CD4-positive, alpha-beta T cell treated with Interleukin-15 for 4 hours (primary cell): ENCODE measurements at places on chromosomes 12 and 14.

- no peak for DNase-seq
Measured at GRCh38 chr14:61765225-61765943, 3.2 kb downstream of the SNAPC1 start.

DNA sequence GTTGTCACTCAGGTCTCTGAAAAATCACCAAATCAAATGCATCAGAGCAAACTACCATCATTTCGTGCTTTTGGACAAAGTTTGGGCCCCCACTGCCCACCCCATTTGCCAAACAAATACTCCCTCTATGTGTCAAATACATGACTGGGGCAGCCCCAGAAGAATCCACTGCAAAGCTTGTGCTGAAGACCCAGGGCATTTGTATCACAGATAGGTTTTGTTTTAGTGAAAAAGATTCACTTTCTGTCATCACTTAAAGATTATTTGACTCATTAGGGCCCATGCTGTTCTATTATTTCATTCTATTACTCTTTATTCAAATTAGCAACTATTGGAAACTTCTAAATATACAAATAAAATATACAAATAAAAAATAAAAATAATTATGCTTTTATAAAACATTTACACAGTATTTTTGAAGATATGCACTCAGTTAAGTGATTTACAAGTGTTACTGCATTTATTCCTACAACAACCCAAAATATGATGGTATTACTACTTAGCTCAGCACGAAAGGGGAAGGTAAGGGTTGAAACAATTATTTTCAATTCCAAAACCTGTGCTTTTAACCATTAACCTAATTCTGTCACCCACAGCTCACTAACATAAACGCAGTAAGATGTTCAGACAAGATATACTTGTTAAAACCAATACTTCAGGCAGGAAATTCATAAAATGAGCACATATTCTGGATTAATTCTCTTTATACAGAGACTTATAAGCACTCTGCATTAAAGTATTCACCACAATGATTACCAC lies 36.5 kb downstream of the LRIG3 start:
- no peak for DNase-seq

DNA sequence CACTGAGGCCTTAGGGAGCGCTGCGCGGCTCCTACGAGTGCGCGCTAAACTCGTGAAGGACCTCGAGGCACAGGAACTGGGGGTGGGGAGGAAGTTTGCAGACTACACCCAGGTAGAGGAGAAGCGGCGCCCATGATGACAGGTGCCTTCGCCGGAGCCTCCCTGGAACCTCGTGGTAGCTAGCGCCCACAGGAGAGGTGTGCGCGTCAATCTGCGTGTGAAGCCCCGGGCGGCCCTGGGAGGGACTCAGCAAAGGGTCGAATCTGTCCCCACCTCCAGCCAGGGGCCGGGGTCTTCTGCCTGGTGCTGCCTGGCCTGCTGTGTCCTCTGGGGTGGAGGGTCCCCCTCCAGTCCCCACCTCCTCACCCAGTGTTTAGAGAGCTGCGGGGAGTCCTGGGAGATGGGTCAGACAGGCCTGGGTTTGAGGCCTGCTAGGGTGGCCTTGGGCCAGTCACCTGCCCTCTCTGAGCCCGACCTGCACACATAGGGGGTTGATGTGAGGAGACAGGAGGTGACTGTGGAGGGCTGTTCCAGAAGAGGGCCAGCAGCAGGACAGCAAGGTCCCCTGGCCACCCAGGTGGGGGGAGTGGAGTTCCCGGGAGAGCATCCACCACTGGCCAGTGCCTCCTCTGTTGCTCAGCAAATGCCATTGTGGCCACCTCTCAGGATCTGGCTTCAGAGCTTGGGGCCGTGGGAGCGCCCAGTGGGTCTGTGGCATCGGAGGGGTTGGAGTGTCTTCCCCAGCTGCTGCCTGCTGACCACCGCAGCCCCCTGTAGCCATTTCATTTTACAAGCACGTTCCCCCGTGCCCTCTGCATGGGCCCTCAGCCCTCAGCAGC lies 20.2 kb upstream of the KIF26A start:
- no peak for DNase-seq

DNA sequence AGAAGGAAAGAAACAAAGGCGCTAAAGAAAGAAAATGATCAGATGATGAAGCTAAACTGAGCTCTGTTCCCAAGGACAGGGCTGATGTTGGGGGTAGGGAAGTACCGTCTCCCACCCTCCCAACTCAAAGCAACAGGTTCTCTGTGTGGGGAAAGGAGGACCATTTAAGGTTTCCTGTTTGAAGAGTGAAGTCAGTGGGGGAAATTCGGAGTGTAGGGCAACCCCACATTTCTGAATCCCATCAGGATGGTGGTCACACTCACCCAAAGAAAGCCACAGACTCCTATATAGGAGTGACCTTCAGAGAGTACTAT lies 131.1 kb downstream of the KSR2 start:
- no peak for DNase-seq

DNA sequence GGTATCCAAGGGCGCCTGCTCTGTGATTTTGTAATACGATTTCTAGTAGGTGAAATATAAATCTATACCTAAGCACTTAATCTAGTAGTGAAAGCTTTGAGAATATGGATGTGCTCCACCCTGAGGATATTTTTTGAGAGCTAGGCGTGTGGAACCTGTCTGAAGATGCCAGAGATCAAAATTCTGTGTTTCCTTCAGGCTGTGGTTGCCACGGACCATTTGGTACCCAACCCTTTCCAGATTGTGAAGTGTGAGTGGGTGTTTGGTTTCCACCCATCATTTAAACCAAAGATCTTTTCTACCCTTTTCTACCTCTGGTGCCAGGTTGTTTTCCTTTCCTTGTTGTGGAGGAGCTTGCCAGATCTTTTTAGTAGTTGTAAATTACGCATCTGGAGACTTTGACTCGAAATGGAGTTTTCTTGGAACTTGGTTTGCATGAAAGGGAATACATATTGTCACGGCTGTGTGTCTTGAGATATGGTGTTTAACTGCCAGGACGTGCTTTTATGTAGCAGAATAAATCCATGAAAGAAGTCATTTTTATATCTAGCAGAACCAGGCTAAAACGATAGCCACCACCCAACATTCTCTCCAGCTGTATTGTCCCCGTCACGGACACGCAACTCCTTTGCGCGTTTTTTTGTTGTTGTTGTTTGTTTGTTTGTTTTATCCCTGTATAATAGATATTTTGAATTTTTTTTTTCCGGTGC lies 2.2 kb downstream of the LRFN5 start:
- DNase-seq, result no peak

- no peak for DNase-seq
Measured at GRCh38 chr14:38994731-38995130, 108.3 kb downstream of the SEC23A start.

DNA sequence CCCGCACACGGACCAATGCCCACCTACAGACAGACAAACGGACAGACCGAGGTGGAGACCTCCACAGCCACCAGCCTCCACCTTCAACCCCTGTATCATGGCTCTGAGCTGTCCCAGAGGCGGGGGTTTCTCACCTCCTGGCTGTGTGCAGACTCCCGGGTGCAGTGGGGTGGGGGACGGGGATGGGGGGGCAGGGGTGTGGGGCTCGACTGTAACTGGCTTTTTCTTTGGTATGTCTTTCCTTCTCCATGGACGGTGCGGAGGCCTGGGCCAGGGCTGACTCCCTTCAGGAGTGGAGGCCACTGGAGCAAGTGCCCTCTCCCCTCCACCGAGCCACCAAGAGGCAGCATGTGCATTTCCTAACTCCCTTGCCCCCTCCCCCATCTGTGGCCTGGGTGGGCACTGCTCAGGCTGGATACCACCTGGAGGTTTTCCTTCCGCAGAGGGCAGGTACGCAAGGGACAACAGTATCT lies 122.6 kb downstream of the ESRRB start:
- DNase-seq, result no peak

GRCh38 chr12:105418821-105419291 lies 88.4 kb downstream of the C12orf75 start:
- no peak for DNase-seq

GRCh38 chr14:61322011-61322798 lies 826 bp downstream of the PRKCH start:
- DNase-seq, result no peak

DNA sequence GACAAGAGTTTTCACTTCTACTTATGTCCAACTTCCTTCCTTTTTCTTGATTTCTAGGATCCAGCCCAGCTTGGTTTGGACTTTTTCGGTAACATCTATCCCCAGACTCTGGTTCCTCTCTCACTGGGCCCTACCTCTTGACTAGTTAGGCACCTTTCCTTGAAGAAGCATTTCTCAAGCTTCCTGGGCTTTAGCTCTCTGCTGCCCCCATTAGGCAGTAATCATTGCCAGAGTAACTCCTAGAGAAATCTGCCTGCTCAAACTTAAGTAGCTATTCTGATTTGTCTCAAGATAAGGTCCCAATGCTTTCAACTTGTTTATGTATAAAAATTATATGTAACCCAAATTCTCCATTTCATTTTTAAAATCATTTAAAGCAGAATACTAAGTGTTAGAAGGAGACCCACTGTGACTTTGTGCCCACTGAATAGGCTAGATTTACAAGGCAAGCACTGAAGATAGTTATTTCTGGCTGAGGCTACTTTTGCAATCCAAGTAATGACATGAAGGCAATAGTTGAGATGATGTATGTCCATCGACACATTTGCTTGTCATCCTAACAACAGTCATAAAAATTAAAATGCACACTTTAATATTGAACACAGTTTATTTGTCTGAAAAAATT lies 275.0 kb upstream of the G2E3 start:
- no peak for DNase-seq

DNA sequence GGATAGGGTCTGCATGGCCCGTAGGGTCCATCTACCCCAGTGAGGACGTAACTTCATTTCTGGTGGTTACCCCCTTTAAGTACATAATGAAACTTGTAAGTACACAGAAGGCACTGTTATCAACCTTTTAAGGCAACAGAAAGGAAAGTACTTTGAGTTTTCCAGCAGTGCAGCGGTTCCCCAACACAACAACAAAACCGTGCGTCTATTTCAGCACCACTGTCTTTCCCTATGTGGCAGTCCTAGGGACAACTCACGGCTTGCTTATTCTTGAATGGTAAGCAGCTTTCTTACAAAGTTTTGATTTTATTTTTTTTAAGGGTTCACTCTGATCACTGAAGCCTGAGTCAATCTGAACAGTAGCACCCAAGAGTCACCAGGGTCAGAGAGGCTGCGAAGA lies 46.3 kb downstream of the FOXN3 start:
- no peak for DNase-seq

GRCh38 chr12:118052324-118053070 lies 8.5 kb downstream of the WSB2 start:
- DNase-seq, result no peak

- no peak for DNase-seq
Measured at GRCh38 chr12:105704787-105705186, 374.3 kb downstream of the C12orf75 start.

DNA sequence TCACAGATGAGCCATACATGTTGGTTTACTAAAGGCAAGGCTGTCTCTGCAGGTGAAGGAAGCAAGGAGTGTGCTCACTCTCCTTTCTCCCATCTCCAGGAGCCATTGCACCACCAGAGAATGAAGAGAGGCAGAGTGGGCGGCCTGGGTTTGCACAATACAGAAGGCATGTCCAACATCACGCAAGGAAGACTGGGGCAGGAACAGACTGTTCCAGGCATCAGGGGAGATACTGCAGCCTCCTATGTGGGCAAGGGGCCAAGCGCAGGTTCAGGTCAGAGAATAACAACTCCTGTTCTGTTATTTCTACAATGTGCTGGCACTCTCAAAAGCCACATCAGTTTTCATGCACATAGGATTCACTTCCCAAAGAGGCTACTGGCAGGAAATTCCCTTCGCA lies 1.7 kb upstream of the TMEM229B start:
- no peak for DNase-seq

DNA sequence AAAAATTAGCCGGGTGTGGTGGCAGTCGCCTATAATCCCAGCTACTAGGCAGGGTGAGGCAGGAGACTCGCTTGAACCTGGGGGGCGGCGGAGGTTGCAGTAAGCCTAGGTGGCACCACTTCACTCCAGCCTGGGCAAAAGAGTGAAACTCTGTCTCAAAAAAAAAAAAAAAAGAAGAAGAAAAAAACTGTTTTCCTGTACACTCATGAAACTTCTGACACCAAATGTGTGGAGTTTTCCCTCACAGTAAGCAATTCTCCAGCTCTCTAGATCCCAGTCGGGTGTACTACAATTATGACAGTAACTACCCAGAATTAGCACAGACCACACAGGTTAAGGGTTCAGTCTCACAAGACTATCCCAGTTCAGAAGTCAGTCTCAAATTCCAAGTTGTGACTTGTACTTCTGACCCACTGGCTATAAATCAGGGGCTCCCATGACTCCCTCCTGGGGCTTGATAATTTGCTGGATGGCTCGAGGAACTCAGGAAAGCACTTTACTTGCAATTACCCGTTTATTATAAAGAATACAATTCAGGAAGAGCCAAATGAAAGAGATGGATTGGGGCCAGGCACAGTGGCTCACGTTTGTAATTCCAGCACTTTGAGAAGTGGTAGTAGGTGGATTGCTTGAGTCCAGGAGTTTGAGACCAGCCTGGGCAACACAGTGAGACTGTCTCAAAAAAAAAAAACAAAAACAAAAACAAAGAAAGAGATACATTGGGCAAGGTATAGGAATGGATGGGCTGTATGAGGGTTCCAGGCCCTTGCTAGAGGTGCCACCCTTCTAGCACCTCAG lies 12.4 kb upstream of the ARF6 start:
- DNase-seq, result no peak

- DNase-seq, result no peak
Measured at GRCh38 chr12:28851781-28852180, 297.3 kb upstream of the FAR2 start.

DNA sequence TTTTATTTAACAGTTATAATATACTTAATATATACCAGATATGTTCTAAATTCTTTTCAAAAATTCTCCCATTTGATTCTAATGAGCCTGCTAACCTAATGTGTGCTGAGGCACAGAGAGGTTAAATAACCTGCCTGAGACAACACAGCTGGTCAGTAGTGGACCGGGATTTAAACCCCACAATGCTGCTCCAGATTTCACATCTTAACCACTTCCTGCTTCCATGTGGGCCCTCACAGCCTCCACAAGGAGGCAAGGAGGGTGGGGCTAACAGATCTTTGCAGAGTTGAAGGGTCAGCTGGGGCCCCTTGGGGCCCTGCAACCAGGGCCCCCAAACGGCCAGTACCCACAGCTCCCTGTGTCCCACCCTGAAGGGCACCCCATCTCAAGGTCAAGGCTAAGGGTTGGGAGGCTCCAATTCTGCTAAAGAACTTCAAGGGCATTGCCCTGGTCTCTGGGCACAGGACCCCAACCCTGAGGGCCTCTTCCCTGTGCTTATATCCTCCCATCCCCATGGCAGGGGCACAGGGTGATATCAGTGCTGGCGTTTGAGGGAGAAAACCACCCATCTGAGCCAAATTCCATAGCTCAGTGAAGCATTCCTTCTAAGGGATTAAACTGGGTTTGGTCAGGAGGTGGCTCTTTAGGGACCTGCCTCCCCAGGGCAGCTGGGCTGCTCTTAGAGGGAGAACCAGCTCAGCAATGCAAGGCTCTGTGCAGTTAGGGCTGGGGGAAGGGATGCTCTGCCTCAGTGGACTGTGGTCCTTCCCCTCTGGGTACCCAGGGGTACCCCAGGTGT lies 2.2 kb downstream of the KRT80 start:
- DNase-seq, result no peak

- DNase-seq, result no peak
Measured at GRCh38 chr12:484096-484495, 24.4 kb downstream of the B4GALNT3 start.

GRCh38 chr12:15273896-15274295 lies 48.4 kb upstream of the PTPRO start:
- DNase-seq, result no peak
